H7 (cell line): ENCODE measurements at places on chromosomes 7 and 10. TPM values are rescaled to one million over a fixed set of nuclear protein-coding genes. Genes with fewer than 3 reads are reported as not detected.

GTPBP4 gene
- 40.8 and 53.7 TPM in 2 replicates for total RNA-seq

BTBD16 gene
- total RNA-seq = 0.15 and 0.42 TPM in 2 replicates

MYL10 gene
- not detected in 2 replicates for total RNA-seq

PTPRE gene
- total RNA-seq = 0.04 and 0.69 TPM in 2 replicates

KLF14 gene
- total RNA-seq = 0.07 TPM in 1 of 2 replicates, not detected in the other

ACHE gene
- 17.3 and 19.2 TPM in 2 replicates for total RNA-seq

NEUROD6 gene
- total RNA-seq = not detected in 2 replicates

VKORC1L1 gene
- total RNA-seq = 13.2 and 14.3 TPM in 2 replicates

TAS2R3 gene
- 0.67 and 0.69 TPM in 2 replicates for total RNA-seq
